Posterior cingulate gyrus (tissue), 11 donors: ENCODE measurements at places on chromosomes 3 and 15.

DNA sequence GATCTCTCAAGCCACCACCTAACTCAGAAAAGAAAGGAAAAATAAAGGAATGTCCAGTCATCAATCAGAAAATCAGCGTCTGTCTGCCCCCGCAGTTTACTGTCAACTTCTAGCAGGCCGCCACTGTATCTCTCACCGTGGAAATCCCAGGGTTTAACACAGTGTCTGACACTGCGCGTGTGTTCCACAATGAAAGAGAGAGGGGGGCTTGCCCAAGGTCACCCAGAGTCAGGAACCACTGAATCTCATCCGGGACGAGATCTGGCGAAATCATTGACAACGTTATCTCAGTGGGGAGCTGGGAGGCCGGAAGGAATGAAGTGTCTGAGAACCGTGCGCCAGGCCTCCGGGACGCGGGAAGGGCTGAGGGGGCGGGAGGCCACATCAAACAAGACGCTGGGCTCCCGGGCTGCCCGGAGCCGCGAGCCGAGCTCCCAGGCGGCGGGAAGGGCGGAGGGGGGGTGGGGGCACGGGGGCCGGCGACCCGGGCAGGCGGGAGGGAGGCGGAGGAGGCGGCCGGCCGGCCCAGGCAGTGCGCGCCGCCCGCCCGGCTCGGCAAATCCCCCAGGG lies 2.2 kb upstream of the HES1 start:
- DNase-seq, result no peak

DNA sequence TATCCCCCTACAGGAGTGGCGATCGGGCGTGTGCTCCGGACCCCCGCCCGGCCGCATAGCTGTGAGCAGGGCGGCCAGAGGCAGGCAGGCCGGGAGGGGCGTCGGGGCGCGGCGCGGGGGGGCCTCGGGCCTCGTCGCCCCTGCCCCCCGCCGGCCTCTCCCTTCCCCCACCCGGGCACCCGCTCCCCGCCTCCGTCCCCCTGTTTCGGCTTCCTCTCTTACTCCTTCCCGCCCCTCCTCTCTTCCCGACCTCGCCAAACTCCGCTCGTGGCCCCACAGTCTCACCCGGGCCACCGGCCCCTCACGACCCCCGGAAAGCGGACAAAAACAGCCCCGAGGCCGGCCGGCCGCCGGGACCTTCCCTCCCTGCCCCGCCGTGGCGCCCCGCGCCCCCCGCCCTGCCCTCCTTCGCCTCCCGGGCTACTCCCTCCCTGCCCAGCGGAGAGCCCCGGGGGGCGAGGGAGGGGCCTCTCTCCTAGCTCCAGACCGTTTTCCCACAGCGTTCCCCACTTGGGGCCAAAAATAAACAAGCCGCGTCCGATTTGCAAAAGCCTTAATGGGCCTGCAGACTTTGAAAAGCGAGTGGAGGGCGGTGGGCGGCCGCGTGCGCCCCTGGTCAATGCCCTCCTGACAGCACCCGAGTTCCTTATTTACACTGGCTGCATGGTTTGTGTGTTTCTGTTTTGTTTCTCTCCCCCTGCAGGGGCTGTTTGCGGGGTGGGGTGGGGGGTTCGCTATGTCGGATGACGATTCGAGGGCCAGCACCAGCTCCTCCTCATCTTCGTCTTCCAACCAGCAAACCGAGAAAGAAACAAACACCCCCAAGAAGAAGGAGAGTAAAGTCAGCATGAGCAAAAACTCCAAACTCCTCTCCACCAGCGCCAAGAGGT lies 1.0 kb downstream of the UBE2E1 start:
- DNase-seq, result peak; percentile 61

GRCh38 chr15:28191832-28192231 lies 92.7 kb upstream of the OCA2 start:
- peak; percentile 64 for DNase-seq

DNA sequence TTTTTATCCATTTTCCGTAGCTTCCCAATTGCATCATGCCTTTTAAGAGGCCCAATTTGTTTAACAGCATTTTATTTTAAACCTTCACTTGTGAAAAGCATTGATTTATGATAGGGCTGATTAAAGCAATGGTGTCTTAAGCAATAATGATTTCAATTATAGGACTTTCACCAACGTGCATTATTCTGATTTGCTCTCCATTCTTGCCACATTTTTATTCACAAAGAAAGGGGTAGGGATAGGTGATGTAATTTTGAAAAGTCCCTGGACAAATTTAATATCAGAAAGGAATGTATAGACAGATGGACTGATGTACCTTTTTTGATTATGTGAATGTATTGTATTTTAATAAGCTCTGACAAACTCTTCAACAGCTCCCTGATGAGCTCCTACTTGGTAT lies 37.9 kb upstream of the NR2F2 start:
- DNase-seq, result no peak

DNA sequence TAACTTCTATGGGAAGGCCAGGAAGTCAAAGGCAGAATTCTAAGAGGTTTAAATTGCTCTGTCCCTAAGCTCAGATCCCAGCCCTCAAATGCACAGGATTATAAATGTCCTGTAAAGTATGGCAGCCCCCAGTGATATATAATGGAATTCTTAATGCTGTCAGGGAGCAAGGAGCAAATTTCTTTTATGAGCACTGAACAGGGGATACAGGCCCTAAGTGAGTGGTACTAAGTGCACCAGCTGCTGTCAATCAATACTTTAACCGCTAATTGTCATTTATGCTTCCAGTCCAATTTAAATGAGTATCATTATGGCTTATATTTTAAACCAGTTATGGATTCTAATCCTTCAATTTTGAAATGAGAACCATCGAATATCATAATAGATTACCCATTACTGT lies 4.7 kb downstream of the SLC9A9 start:
- DNase-seq, result no peak

- DNase-seq, result no peak
Measured at GRCh38 chr15:26807517-26808427, 34.9 kb upstream of the GABRB3 start.

GRCh38 chr3:108511055-108511454 lies 659 bp upstream of the MYH15 start:
- DNase-seq, result no peak

GRCh38 chr3:115022835-115023398 lies 124.2 kb downstream of the ZBTB20 start:
- no peak for DNase-seq

- DNase-seq, result no peak
Measured at GRCh38 chr3:61454801-61455200, 106.6 kb upstream of the PTPRG start.

- DNase-seq, result peak; percentile 66
Measured at GRCh38 chr15:61835496-61836106, 224.6 kb downstream of the VPS13C start.
